Suprapubic skin (tissue), 4 donors: ENCODE measurements at places on chromosomes 3 and 15. TPM values are rescaled to one million over a fixed set of nuclear protein-coding genes. Genes with fewer than 3 reads are reported as not detected.

DNA sequence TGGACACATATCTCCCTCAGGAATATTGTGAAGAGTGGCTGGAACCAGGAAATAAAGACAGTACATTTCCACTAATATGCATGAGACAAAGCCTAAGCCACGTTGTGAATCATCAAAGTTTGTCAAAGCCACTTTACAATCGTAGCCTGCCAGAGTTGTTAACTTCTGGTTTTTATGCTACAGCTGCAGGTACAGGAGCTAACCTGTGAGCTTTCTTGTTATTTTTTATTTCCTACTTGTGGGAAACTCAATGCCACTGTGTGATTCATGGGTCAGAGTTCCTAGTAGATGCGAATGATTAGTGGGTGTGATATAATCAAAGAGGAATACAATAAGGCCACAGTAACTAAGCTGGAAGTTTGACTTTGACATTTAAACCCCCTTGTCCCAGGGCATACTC is 44.4 kb upstream of the TEX9 start:
- no peak for DNase-seq

DNA sequence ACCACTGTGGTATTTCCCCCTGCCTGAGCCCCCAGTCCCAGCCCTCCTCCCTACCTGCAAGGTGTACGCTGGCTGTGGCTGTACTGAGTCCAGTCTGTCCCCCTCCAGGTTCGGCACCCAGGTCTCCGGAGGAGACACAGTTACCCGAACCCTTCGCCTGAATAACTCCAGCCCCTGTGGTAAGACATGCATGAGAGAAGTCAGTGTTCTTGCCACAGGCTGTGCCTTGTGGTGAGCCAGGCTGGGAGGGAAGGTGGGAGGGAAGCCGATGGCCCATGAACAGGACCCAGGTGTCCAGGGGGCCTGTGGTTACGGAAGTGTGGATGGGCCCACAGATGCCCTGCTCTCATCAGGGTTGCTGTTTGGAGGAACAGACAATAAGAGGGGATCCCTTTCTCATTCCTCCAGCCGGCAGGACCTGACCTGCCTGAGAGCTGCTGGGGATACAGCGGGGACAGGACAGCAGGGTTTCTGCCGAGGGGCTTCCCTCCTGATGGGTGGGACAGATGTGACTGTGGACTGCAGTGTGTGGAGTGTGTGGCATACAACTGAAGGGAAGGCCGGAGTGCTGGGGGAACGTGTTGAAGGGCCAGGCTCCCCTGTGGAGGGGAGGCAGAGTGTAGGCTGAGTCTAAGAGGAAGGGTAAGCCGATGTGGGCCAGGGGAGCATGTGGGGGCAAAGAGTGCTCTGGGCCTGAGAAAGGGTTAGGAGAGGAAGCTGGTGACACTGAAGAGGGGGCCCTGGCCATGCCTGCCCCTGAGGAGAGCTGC is 21.9 kb downstream of the ACAA1 start:
- peak; percentile 57 for DNase-seq

Gene CP
- 10.2 TPM for total RNA-seq

Gene ASB14
- total RNA-seq = not detected

Gene GLDN
- 6.0 TPM for total RNA-seq

Gene CHSY1
- 39.6 TPM for total RNA-seq

Gene IFT80
- total RNA-seq = 17.8 TPM

Gene FBXL2
- total RNA-seq = 4.1 TPM
